ENCODE measurements at places on chromosomes 3 and 15.

DNA sequence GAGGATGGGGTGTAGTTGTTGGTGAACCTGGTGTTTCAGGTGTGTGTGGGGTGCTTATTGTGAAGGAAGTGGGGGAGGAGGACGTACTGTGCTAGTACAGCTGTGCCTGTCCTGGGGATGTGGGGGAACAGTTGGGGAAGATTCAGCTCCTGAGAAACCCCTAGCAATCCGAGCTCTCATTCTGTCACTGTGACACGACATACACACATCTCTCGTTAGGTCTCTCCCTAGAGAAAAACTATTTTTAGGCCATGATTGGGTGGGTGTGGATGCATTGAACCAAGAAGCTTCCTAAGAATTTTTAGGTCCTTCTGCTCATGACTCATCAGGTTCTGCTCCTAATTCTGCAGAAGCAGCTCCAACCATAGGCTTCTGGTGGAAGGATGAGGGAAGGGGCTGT lies 54.3 kb downstream of the SLC30A4 start:
- no peak for DNase-seq

GRCh38 chr15:35827141-35827540 lies 281.2 kb upstream of the DPH6 start:
- no peak for DNase-seq

DNA sequence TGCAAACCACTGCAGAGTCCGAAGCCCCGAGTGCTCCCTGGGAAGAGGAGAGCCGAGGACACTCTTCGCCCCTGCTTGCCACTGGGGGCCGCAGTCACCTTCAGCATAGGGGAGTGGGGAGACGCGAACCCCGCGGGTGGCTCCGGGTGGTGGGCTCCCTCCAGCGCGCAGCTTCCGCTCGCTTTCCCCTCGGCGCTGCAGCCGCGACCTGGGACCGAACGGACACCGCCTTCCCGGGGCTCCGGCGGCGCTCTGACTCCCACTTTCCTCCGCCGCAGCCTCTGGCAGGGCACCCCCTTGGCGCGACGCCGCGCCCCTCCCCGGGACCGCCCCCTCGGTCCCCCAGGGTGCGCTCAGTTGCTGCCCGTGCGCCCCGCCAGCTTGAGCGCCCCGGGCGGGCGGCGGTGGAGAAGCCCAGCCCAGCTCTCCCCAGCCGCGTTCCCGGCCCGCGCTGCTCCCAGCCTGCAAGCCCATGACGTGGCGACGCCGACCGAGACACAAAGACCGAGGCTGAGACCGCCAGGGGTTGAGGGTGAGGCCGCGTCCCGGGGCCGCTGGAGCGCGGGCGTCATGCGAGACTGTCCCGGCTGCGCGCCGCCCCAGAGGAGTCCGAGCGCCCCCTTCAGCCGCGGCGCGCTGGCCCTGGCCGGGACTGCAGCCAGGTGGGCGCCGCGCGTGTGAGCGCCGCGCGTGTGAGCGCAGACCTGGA lies at the start of gene MINAR1:
Gene MINAR1 (plus strand): TSS at position 701 of the 709 bp plus-strand sequence. CDS start 23,812 bp downstream, outside the sequence.
- no peak for DNase-seq

- no peak for DNase-seq
Observed at GRCh38 chr3:129345971-129346370, 67.3 kb downstream of the HMCES start.

- no peak for DNase-seq
Observed at GRCh38 chr3:33388374-33389100, 51.7 kb downstream of the UBP1 start.

- no peak for DNase-seq
Observed at GRCh38 chr3:115857518-115858136, 234.3 kb downstream of the GAP43 start.

GRCh38 chr15:79862191-79862590 lies 34.6 kb downstream of the MTHFS start:
- DNase-seq = no peak

- no peak for DNase-seq
Observed at GRCh38 chr3:61360297-61360965, 109.2 kb upstream of the FHIT start.

Data from stimulated activated CD8-positive, alpha-beta memory T cell treated with anti-CD3 and anti-CD28 coated beads, Interleukin-4, amount 100 ng/mL, for 4 hours (primary cell).